WERI-Rb-1 (cell line): ENCODE measurements at places on chromosomes 2 and 18.

GRCh38 chr18:32355896-32356295 lies 114.8 kb downstream of the GAREM1 start:
- no peak for DNase-seq

- no peak for DNase-seq
Observed at GRCh38 chr2:201953396-201953795, 80.3 kb upstream of the FZD7 start.

DNA sequence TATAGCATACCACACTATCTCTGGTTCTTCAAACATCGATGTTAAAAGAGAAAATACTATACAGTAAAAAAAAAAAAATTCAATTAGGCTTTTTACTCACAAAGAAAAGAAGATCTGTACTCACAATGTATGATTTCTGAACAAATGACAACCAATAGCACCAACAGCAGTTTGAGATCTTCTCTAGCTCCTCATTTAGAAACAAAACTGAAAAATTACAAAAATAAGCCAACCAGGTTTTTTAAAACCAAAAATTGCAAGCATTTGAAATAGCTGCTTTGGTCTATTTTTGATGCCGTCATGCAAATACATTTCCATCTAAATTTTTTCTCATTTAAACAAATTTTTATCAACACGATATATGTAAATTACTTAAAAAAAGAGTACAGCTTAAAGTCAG lies 34.3 kb upstream of the RALBP1 start:
- DNase-seq = no peak

GRCh38 chr2:78115291-78115690 lies 593.1 kb upstream of the LRRTM4 start:
- DNase-seq = no peak

DNA sequence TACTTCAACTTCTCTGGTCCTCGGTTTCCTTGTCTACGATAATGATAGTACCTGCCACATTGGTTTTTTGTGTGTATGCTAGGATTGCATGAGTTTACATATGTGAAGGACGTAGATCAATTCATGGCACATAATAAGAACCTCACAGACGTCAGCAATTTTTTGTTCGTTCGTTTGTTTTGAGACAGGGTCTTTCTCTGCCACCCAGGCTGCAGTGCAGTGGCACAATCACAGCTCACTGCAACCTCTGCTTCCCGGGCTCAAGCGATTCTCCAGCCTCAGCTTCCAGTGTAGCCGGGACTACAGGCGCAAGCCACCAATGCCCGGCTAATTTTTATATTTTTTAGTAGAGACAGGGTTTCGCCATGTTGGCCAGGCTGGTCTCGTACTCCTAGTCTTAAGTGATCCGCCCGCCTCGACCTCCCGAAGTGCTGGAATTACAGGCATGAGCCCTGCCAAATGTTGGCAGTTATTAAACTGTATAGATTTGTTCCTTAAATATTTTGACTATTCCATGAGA lies 756 bp upstream of the SLC35F5 start:
- DNase-seq = no peak

GRCh38 chr2:186588940-186589611 lies 780 bp upstream of the ITGAV start:
- no peak for DNase-seq

GRCh38 chr2:129055242-129055641 lies 736.6 kb upstream of the HS6ST1 start:
- no peak for DNase-seq

GRCh38 chr18:39166776-39167175 lies 1601.2 kb upstream of the CELF4 start:
- DNase-seq = no peak

- DNase-seq = no peak
Observed at GRCh38 chr2:147989809-147990403, 30.6 kb downstream of the ORC4 start.

GRCh38 chr2:138502255-138503086 lies 901 bp downstream of the SPOPL start:
- DNase-seq = no peak

DNA sequence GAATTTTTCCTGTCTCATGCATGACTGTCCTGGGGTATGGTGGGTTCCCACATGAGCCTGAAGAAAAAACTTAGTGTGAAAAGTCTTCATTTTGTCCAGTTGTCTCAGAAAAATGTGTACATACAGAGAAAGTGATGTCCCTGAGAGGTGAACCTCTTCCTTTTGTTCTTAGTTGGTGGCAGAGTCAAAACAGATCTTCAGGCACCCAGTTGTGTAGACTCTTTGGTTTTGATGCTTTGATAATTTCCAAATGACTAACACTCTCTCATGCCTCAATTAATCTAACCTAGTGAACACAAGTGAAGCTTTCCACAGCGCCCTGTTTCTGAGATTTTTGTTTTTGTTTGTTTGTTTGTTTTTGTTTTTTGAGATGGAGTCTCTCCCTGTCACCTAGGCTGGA lies 273.5 kb downstream of the PIK3C3 start:
- DNase-seq = no peak

DNA sequence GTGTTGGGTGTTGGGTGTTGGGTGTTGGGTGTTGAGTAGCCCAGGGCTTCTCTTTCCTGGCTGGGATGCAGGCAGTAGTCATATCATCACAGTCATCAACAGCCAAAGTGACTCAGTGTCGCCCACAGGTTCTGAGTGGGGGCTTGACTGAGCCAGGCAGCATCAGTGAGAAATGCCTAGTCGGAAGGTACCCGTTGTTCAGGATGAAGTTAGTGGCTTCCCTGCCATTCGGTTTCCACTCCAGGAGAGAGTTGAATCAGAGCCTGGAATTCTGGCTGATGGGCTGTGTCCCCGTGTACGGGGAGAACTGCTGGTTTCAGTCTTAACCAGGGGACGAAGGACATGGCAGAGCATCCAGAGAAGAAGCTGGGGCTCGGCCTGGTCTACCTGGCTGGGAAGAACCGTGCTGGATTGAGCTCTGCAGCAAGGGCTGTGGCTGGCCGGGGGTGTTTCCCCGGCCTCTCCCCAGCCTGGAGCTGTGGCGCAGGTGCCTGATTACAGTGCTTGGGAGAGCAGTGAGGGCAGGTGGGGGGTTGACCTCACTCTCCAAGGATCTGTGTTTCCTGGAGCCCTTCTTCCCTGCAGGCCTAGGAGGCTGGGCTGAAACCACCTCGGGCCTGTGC lies 49.4 kb downstream of the AGAP1 start:
- DNase-seq = no peak

GRCh38 chr18:12307701-12308385 lies at the start of gene TUBB6:
Gene TUBB6 (plus strand): TSS chr18:12308241. CDS start chr18:12308293, 52 bp downstream.
- peak; percentile 64 for DNase-seq

GRCh38 chr2:98504381-98505109 lies 59.9 kb downstream of the INPP4A start:
- no peak for DNase-seq

DNA sequence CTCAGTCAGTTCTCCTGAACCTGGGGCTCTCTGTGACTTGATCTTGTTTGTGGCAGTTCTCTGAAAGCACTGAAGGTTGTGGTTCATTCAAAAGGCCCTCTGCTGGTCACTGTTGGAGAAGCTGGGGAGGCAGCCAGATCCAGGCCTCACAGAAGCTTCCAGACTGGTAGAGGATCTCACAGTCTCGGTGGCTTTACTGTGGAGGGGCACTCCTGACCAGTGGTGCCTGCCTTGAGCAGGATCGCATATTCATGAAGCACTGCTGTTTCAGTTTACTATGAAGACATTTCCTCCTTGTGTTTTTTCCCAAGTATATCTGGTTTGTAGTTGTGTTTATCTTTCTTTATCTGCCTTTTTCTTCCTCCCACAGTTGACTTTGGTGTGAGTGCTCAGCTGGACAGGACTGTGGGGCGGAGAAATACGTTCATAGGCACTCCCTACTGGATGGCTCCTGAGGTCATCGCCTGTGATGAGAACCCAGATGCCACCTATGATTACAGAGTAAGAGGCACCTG lies 133.9 kb downstream of the MAP4K4 start:
- peak; percentile 66 for DNase-seq

GRCh38 chr2:84223191-84223590 lies 235.9 kb downstream of the SUCLG1 start:
- no peak for DNase-seq

GRCh38 chr18:10020171-10020570 lies 106.4 kb downstream of the VAPA start:
- DNase-seq = no peak

GRCh38 chr2:177666408-177666807 lies 273.8 kb downstream of the AGPS start:
- no peak for DNase-seq

DNA sequence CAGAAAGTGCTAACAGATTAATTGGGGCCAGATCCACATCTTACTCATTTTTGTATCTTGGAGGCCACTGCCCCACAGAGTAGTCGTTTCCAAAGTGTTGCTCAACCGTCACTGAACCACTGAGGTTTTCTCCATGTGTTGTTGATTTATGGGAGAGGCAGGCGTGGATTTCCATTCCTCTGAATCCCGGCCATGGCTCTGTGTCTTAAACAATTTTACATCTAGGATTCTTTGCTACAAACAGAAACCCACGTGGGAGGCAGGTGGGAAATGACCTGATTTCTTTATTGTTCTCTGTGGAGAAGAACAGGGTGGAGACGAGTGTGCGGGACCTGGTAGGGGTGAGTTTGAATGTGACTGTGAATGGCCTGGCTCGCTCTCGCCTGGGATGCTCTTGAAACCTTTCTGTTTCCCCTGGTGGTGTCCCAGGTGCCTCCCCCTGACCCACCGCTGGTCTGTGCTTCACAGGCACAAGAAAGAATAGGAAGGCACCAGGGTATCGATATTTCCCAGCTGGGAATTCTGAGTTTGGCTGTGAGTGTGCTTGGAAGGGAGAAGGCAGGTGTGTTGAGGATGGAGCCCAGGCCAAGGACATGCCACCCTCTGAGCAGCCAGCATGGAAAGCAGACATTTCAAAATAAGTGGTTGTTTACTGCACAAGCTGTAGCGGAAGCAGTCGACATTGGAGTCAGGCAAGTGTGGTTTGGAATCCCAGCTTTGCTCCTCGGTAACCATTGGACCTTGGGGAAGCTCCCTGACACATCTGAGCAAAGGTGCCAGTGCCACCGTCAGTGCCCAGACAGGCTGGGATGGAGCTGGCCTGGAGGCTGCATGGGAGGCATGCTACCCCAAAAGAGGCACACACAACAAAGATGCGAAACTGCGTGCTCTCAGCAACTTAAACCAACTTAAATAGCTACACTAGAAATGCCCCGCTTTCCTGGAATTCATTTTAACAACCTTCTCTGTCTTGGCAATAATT lies 50.0 kb downstream of the LPIN1 start:
- DNase-seq = no peak

- DNase-seq = no peak
Observed at GRCh38 chr2:142290931-142291330, 160.1 kb upstream of the LRP1B start.

DNA sequence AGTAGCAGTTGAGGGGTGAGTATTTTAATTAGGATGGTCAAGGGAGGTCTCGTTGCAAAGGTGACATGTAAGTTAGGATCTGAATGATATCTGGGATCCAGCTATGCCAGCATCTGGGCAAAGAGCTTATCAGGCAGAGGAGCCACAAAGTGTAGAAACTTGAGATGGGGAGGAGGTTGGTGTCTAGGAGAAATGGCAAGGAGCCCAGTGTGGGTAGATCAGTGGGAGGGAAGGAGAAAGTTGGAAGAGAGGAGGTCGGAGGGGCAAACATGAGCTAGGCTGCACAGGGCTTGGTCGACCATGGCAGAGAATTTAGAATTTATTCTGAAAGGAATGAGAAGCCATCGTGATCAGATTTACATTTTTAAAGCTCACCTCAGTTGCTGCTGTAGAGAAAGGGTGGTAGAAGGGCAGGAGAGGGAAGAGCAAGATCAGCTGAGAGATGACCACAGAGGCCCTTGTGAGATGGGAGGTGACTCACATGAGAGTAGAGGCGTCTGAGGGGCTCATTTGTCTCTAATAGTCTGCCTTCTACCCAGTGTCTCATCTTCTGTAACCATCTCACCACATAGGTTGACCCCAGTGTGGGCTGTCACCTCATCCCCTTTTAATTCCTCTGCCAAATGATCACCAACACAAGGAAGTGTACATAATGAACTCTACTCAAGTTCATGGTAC lies 170.0 kb downstream of the ETAA1 start:
- no peak for DNase-seq

GRCh38 chr2:11722292-11723060 lies 24.0 kb upstream of the LPIN1 start:
- DNase-seq = no peak

DNA sequence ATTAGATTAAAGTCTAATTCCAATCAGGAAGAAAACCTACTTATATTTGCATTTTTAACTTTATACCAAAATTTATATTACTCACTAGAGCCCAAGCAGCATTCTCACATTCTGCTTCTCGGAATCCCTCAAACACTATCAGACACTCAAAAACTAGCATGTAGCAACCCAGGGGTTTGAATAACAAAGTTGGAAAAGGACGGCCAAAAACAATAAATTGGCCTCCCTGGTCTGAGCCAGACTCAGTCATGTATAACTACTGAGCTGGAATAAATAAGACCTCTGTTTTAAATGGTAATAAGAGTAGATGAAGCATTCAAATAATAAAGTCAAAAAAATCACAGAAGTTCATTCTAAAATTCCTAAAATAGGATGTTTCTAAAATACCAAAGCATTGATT lies 290.9 kb downstream of the IRS1 start:
- no peak for DNase-seq

- no peak for DNase-seq
Observed at GRCh38 chr2:175984846-175985245, 17.2 kb downstream of the LNPK start.

DNA sequence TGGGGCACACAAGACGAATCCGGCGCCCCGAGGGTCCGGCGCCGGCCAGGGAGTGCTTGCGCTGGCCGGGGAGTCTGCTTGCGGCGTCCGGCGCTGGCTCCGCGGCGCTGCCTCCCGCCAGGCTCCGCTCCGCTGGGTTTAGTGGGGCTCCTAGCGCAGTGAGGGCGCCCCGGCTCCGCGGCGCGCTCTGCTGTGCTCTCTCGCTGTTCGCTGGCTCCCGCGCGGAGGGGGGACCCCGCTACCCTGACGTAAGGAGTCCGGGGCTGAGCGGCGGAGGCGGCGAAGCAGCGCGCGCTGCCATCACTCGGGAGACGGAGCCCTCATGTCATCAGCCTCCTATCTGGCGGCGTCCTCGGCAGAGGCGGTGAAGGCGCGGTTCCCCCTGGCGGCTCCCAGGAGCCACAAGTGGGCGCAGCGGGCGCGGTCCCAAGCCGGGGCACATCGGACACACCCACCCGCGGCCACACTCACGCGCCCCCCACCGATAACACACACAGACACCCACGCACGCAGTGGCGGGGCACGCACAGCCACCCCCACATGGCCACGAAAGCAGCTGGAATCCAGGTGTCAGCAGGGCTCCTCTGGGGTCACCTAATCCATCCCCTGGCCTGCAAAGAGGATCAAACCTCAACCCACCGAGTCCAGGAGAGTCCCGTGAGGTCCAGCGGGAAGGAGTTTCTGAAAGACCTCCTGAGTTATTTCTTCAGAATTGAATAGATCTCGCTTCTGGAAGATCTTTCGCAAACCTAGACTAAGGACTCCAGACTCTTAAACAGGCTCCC lies at the start of gene C1QL2:
Gene C1QL2 (minus strand): TSS at position 189 of the 785 bp plus-strand sequence. CDS start 482 bp downstream, outside the sequence.
- DNase-seq = peak; percentile 58
